Gastroesophageal sphincter (tissue), 4 donors: ENCODE measurements at places on chromosomes 5 and 9. TPM values are rescaled to one million over a fixed set of nuclear protein-coding genes. Genes with fewer than 3 reads are reported as not detected.

Gene BTNL8
- 1.1 TPM for total RNA-seq

Gene OTULINL
- 1.4 TPM for total RNA-seq

Gene DRD1
- total RNA-seq: not detected

Gene BDP1
- 48.9 TPM for total RNA-seq

Gene MLANA
- not detected for total RNA-seq

Gene RFESD
- total RNA-seq: 2.6 TPM

Gene N4BP3
- total RNA-seq: 1.2 TPM

Gene SMIM33
- total RNA-seq: not detected

Gene ITGA2
- 1.5 TPM for total RNA-seq

Gene ACSL6
- total RNA-seq: 3.6 TPM

Gene FOXD4
- 0.89 TPM for total RNA-seq

Gene PRRC1
- total RNA-seq: 27.6 TPM

Gene MARCHF6
- total RNA-seq: 69.9 TPM

Gene FRMPD1
- total RNA-seq: not detected

Gene MGAT4B
- total RNA-seq: 43.8 TPM

Gene CSF2
- not detected for total RNA-seq
